ENCODE measurements at places on chromosomes 4 and X.
A peak's percentile ranks its signal among the peaks of the same experiment; 100 is the strongest.

DNA sequence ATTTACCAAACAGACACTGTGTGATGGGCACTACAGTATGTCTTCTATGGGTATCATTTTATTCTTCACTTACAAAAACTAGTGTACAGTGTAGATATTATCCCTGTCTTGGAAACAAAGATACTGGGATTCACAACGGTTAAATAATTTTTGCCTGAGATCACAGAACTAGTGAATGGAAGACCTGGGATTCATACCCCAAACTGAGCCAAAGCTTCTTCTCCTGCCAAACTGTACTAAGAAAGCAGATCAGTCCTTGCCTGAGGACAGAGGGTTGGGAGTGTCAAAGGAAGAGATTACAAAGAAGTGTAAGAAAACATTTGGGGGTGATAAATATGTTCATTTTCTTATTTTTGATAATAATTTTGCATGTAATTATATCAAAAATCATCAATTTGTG is 43.1 kb downstream of the PPA2 start:
- no peak for DNase-seq

GRCh38 chrX:80817002-80817401 is 7.3 kb upstream of the BRWD3 start:
- no peak for DNase-seq

DNA sequence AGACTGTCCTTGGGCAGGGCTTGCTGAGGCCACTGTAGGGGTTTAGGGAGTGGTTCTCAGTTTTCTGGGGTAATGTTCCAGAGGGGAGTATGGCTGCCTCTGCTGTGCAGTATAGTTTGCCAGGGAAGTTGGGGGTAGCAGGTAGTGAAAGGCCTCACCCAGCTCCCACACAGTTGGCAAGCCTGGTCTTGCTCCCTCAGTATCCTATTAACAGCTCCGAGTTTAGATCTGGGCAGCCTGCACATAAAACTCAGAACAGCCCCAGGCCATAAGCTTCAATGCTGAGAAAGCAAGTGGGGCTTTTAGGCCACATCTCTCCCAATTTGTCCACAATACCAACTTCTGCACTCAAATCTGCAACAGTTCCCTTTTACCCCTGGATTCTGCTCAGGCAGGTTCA is 205.2 kb downstream of the GALNTL6 start:
- no peak for DNase-seq

GRCh38 chr4:12933760-12934221 is 550.3 kb downstream of the RAB28 start:
- peak; percentile 3 for DNase-seq

GRCh38 chr4:81040012-81040659 is 9.6 kb downstream of the BMP3 start:
- DNase-seq = no peak

DNA sequence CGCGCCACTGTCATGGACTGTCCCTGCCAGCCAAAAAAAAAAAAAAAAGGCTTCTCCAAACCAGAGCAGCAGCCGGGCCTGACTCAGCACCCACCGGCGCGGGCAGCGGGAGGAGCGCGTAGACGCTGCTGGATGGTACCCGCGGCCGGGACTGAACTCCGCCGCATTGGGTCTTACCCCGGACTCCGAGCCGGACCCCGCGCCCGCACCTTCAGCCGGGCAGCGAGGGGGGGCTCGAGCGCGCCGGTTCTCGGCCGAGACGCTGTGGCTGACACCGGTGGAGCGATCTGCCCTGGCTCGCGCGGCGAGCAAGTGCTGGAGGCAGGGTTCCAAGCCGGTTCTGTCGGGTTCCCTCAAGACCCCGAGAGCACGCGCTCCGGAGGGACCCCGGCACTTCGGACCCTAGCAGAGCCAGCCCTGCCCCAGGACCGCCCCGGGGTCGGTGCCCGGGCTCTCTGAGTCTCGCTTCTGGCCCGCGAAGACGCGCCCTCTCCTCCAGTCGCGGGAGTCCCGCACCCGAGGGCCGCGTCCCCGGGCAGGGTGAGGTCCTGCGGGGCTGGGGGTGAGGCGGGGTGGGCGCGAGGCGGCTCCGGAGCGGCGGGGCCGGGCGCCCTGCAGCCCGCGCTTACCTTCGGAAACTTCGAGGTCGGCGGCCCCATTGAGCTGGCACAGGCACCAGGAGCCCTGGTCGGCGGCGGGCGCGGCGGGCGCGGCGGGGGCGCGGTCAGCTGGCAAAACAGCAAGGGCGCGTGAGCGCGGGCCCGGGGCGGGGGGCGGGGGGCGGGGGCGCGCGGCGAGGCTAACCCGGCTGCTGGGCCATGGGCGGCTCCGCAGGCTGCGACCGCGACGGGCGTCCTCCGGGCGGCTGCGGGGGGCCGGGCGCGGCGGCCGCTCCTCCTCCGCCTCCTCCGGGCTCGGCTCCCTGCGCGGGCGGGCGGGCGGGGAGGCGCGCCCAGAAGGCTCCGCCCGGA is 11.8 kb upstream of the MAN2B2 start:
- no peak for DNase-seq

GRCh38 chr4:104394406-104395167 is 100.1 kb downstream of the CXXC4 start:
- DNase-seq = no peak

GRCh38 chrX:122582975-122583305 is 601.1 kb upstream of the GRIA3 start:
- DNase-seq = no peak

- no peak for DNase-seq
Measured at GRCh38 chr4:76634220-76634619, 199.2 kb downstream of the SHROOM3 start.

DNA sequence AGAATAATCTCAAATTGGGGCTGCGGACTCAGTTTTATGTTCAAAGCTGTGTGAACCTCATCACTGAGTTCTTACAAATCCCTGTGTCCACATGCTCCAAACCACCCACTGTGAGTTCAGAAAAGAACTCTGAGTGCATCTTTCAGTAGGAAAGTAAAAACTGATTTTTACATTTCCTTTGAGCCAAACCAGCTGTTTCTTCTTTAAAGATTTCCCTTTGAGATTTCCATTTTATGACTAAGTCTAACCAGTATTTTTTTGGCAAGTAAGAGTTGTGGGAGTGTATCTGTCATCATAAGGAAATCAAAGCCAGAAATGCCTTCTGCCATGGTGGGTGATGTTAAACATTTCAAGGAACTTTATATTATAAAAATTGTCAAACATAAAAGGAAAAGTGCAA is 100.0 kb downstream of the TET2 start:
- DNase-seq = no peak

- DNase-seq = no peak
Measured at GRCh38 chr4:153045111-153045982, 109.2 kb downstream of the FHDC1 start.

DNA sequence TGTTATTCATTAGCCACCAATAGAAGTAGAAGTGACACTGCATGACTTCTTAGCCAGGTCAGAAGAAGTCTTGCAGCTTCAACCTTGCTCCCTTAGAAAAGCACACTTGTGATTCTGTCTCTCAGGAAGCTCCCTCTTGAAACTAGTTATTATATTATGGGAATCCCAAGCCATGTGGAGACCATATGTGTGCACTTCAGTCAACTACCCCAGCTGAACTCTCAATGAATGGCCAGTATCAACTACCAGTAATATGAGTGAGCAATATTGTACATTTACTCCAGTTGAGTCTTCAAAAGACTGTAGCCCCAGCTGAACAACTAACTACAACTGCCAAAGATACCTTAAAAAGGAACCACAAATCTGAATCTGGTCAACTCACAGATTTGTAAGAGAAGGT is 77.1 kb upstream of the GABRA3 start:
- DNase-seq = no peak

GRCh38 chr4:176359590-176359989 is 39.8 kb downstream of the SPCS3 start:
- DNase-seq = no peak

DNA sequence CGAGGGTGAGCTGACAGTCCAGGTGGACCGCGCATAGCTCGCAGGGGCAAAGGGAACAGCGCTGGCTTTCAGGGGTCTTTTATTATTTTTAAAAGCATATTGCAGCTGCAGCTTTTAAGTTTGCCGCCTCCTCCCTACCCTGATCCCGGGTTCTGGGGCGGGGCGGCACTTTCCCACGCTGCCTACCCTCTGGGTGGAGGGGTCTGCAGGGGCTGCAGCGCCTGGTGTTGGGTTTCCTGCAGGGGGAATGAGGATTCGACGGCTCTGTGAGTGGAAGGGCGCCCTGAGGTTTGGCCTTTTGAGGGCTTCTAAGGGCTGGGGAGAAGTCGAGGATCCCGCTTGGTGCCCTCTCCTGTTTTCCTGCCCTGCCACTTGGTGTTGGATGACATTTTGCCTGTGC is 80.7 kb upstream of the SCML1 start:
- no peak for DNase-seq

- no peak for DNase-seq
Measured at GRCh38 chrX:124208660-124209059, 123.8 kb upstream of the TEX13D start.

DNA sequence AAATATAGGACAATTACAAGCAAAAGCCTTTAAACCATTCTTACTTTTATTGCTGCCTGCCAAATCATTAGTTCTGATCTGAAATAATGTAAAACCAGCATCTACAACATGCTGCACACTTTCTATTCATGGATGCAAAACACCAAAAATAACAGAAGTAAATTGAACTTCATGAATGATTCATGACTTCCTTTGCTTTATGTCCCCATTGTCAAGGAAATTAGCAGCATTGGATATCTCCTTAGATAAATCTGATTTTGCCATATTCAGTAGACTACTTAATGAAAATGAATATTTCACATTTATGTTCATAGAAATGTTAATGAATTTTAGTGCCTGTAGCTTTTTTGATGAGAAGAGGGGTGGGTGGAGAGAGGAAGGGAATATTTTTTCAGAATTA is 132.6 kb downstream of the COMMD8 start:
- DNase-seq = no peak

DNA sequence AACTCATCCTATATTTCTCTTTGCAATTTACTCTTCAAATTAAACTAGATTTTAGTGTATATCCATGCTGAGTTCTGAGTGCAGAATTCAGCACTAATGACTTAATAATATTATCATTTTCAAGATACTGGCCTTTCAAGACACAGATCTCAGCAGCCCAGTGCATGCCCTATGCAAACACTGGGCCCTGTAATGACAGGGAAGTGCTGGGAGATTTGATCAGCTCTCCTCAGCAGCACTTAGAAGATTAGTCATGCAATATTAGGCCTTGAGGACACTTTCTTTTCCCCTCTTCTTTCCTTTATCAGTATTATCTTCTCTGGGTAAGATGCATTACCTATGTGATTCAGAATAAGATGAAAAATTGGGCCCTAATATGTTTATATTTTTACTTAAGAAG is 207.1 kb downstream of the PPP3CA start:
- no peak for DNase-seq

- no peak for DNase-seq
Measured at GRCh38 chrX:134654398-134655012, 3.8 kb downstream of the PLAC1 start.

GRCh38 chr4:47533689-47534347 is 48.7 kb downstream of the ATP10D start:
- no peak for DNase-seq

DNA sequence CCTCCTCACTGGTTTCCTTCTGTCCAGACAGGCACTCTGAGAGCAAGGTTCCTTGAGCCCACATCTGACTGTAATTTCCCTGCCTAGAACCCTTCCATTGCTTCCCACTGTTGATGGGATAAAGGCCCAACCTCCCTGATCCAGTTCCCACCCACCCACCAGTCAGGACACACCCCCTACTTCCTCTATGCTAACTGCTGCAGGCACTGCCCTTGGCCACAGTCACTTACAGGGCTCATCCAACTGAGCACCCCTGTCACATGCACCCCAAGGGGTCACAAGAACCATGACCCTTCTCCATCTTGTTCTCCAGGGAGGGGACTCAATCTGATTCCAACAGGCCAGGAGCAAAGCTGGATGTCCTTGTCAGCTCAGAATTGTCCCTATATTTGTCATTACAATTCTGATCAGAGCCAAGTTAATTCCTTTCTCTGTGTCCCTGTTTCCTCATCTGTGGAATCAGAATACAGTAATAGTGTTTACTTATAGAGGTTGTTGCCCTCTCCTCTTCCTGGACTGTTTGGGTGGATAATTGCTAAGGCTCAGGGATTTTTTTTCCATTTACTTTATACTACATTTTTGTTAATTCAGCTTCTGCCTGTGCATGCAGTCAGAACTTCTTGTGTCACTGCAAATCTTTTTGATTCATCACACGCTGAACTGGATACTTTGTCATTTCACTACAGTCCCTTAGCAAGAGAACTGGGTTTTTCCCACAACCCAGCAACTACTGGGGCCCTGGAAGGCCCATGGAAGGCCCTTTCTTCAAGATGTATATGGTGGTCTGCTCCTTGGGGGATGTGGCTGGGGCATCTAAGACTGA is 105.6 kb upstream of the MAMLD1 start:
- DNase-seq = no peak

- DNase-seq = no peak
Measured at GRCh38 chr4:2421928-2422327, 3.2 kb downstream of the CFAP99 start.

DNA sequence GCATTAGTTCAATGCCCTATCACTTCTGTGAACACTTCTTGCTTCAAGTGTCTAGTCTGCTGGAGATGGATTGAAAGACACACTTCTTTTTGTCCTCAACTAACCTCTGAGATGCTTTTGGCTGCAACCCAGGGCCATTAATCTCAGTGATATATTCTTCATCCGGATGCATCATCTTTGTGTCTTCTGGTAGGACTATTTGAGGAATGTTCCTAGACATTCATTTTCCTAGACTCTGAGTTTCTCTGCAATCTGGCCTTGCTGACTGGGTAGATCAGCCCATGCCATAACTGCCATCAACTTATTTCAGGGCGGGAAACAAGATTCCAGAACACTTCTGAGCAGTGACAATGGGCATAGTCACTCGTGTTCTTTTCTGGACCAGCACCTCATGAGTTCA is 329.4 kb downstream of the PDGFC start:
- no peak for DNase-seq

GRCh38 chr4:125368671-125369081 is 53.9 kb downstream of the FAT4 start:
- no peak for DNase-seq
